ENCODE measurements at places on chromosomes 3 and 15. TPM values are rescaled to one million over a fixed set of nuclear protein-coding genes. Genes with fewer than 3 reads are reported as not detected.

DNA sequence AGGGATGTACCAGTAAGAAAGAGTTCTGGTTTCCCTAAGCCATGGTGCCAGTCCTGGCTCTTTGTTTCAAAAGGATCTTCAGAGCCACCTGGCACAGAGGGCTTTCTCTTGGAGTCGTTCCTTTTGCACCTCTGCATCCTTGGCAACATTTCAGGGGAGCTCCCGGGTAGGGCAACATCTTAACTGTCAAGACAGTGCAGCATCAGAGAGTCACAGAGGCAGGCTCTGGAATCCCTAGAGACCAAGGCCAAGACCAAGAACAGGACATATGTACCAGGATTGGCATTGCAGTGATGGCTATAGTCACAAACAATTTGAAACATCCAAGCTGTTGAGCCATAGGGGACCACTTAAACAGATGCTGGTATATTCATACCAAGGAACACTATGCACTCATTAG is 129.4 kb upstream of the ADPGK start:
- no peak for DNase-seq

- no peak for DNase-seq
Observed at GRCh38 chr15:39823634-39824033, 41.0 kb upstream of the FSIP1 start.

The GCNT3 gene
- not detected for total RNA-seq

The DCP1A gene
- total RNA-seq: 30.4 TPM

DNA sequence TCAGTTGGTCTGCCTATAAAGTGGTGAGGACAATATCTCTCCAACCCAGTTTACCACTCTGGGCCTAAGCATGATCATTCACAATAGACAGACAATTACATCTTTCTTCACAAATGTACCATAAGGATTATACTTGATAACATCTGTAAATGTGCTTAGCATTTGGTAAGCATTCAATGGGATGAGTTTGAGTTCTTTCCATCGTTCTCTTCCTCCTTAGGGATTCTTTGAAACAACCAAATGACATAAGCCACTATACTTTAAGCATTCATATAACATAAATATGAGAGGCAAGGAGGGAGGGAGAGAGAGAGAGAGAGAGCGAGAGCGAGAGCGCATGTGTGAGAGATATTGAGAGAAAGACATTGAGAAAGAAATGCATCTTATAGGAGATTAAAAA is 303.3 kb upstream of the CBLB start:
- DNase-seq: no peak

The CCNB2 gene
- 1.1 TPM for total RNA-seq

GRCh38 chr3:44108481-44108880 is 133.2 kb upstream of the TOPAZ1 start:
- DNase-seq: no peak

The VPS39 gene
- total RNA-seq: 81.4 TPM

GRCh38 chr3:192033246-192033645 is 572.3 kb downstream of the PYDC2 start:
- DNase-seq: no peak

The HEMK1 gene
- total RNA-seq: 7.0 TPM

GRCh38 chr15:41341519-41341918 is 8.8 kb downstream of the NUSAP1 start:
- no peak for DNase-seq

DNA sequence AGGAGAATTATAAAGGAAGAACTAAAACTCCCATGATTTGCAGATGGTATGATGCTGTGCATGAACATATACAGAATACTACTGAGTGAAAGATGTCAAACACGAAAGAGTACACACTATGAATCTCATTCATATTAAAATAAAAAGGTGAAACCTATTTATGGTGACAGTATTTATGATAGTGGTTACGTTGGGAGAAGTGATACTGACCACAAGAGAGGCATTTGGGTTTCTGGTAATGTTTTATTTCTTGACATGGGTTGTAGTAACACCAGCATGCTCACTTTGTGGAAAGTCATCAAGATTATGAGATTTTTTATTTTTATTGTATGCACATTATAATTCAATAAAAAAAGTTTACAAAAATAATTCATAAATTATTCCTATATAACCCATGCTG is 324.0 kb downstream of the GAP43 start:
- no peak for DNase-seq

The LRRC2 gene
- total RNA-seq: 6.9 TPM

GRCh38 chr3:70658513-70659310 is 346.3 kb upstream of the MDFIC2 start:
- no peak for DNase-seq

The CSTA gene
- 6.7 TPM for total RNA-seq

Data from omental fat pad (tissue), 4 donors.